Fibroblast of skin of scalp (primary cell): ENCODE measurements at places on chromosomes 2 and 18.

- DNase-seq, result no peak
Measured at GRCh38 chr2:104443145-104443544, 410.8 kb upstream of the POU3F3 start.

DNA sequence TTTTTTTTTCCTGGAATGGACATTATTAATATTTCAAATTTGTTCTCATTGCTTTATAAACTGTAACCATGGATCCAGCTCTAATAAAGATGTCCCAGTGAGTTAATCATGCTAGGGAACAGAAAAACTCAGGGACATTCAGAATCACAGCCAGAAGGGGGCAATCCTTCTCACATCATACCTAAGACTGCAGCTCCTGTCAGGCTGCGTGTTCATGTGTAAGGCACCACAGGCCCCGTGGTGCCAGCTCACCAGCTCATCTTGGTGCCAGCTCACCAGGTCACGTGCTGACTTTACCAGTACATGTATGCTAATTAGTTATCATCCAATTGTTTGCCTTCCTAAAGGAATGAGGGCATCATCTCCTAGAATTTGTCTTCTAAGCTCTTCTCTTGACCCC lies 84.7 kb upstream of the NEDD4L start:
- DNase-seq, result peak; percentile 60

DNA sequence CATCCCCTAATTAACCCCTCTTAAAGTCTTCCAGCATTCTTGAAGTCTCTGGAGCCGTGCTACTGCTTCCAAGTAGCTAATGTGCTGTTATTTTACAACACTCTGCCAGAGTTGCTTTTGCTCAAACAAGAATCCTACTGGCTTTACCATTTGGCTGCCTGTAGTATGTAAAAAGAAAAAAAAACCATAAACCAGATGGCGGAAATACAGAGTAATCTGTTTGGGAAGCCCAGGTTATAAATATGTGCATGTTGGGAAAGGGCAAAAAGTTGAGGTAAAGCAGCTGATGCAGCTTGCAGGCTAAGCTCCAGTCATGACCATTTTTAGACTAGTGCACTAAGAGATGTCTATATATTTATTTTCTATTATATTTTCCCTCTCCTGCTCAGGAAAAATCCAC lies 313.2 kb upstream of the ETAA1 start:
- no peak for DNase-seq

DNA sequence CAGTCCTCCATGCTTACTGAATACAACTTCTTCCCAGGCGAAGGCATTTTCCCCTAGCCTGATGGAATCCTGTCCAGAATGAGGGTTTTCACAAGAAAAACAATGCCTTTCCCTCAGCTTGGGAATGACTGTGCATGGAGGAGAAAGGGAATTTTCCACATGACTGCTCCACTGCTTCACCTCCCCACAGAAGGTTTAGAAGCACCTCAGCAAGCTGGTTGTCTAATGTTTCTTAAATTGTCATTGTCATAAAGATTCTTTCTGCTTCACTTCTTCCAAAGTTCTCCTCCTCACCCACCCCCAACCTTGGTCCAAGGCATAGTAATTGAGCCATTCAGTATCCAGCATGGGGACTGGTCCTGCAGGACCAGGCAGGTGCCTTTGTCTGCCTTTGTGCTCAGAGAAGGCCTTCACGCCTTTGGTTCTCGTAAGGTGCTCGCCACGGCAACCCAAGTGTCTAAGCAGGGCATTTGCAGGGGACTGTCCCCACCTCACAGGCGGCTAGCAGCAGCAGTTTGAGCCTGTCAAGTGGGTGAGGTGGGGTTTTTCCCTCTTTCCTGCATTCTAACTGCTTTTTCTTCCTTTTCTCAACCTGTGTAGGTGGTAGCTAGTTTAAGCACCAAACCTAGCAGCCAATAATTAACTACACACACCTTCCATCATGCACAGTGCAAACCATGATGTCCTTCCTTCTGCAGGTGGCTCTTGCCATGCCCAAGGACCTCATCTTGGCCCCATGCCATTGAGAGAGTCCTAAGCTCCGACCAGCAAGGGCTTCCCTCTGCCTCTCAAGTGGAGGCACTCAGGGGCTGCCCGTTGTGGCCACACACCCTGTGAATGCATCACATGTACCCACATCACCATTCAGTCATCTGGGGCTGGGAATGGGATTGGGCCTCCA lies 65.7 kb upstream of the BCL2L11 start:
- DNase-seq, result no peak

- no peak for DNase-seq
Measured at GRCh38 chr2:233331536-233331935, 22.8 kb upstream of the DGKD start.

- no peak for DNase-seq
Measured at GRCh38 chr2:191274413-191274815, 29.2 kb downstream of the MYO1B start.

DNA sequence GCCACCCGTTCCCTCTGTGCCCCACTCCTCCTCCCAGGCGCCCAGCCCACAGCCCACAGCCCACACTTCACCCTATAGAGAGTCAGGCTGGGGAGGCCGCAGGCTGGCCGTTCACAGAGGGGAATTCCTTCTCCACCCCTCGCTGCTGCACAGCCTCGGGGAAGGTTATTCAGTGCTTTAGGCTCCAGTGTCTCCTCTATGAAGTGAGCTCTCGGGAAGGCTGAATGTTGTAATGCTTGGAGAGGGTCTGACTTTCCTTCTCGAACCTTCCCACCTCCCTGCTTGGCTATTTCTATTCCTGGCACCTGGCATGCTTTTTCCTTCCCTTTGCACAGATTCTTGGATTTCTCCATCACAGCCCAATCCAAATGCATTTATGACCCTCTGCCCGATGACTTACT lies 62.5 kb upstream of the SMAD7 start:
- no peak for DNase-seq

GRCh38 chr2:221310730-221311129 lies 261.4 kb downstream of the EPHA4 start:
- no peak for DNase-seq

DNA sequence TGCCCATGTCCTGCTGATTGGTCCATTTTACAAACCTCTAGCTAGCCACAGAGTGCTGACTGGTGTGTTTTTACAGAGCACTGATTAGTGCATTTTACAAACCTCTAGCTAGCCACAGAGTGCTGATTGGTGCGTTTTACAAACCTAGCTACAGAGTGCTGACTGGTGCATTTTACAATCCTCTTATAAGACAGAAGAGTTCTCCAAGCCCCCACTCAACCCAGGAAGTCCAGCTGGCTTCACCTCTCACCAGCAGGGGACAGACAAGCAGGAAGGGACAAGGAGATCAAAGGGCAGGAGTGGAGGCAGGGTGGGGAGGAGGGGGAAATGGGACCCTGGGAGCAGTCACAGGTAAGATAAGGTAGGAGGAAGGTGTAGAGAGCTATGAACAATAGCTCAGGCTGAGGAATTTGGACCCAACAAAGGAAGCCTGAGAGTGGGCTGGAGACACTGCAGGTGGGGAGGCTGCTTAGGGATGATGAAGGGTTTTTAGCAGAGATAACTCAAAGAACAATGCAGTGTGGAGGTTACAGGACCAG lies 37.1 kb downstream of the SH2D6 start:
- DNase-seq, result no peak

- DNase-seq, result no peak
Measured at GRCh38 chr2:25756536-25756935, 83.2 kb upstream of the DTNB start.
